Kidney (tissue), 22 donors: ENCODE measurements at places on chromosomes 5 and 9. TPM values are rescaled to one million over a fixed set of nuclear protein-coding genes. Genes with fewer than 3 reads are reported as not detected.
A peak's percentile ranks its signal among the peaks of the same experiment; 100 is the strongest.

GRCh38 chr5:177336603-177337494, 14.6 kb downstream of the LMAN2 start:
- no peak for DNase-seq

DNA sequence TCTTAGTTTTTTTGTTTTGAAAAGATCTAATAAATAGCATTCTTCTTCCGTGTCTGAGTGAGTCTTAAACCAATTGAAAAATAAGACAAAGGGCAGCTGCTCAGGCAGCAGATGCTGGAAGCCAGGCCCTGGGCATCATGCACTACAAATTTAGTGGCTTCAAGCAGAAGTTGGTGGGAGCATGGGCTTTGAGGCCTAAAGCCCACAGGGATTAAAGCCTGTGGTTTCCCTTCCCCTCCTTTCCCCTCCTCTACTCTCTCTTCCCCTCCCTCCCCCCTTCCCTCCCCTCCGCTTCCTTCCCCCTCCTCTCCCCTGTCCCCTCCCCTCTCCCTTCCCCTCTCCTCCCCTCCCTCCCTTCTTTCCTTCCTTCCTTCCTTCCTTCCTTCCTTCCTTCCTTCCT, 20.1 kb upstream of the KIF4B start:
- no peak for DNase-seq

DNA sequence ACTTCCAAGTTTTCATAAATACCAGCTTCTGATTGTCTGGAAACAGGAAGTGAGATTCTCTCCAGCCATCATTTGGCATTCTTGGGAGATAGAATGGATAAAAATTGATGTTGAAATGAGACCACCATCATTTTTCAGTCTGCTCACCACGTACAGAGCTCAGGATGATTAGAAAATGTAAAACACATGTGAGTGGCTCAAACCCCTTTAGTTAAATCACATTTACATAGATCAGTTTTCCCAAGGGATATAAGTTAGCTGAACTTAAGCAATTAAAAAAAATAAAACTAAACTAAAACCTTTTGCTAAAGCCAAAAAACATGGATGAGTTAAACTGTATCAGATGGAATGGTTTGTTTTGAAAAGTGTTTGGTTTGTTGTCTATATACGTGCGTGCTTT, 37.1 kb upstream of the GDNF start:
- DNase-seq, result no peak

- no peak for DNase-seq
Observed at GRCh38 chr9:133813749-133814585, 75.8 kb upstream of the SARDH start.

GRCh38 chr9:117823576-117823975, 119.4 kb downstream of the TLR4 start:
- DNase-seq, result no peak

GRCh38 chr5:39015743-39016586, 58.2 kb downstream of the RICTOR start:
- peak; percentile 13 for DNase-seq

DNA sequence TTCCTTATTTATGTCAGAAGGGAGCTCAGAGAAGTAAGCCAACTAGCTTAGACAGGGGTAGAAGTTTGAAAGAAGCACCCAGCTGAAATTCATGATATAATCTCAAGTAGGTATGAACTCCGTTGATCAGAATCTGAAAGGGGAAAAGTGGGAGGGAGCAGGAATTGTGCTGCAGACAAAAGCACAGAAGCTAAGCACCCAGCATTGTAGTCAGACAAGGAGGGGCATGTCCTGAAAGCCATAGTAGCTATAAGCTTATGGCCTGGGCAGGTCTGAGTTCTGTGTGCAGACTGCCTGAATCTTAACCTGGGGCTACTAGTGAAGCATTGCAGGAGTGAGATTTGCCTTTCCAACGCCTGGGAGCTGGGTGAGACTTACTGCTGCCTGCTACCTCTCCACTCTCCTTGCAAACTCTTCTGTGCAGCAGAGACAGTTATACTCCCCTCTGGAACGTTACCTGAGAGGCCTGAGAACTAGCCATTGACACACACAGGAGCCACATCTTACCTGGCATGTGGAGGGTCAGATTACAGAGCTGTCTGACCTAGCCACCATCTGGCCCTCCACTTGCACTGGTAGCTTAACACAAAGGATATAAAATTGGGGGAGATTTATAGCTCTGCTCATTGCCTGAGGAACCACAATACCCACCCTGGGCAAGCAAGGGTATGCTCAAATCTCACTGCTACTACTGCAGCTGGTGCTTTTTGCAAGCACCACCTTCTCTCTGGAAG, 9.8 kb upstream of the CYLC2 start:
- no peak for DNase-seq

- no peak for DNase-seq
Observed at GRCh38 chr5:68739752-68740151, 354.1 kb upstream of the SLC30A5 start.

DNA sequence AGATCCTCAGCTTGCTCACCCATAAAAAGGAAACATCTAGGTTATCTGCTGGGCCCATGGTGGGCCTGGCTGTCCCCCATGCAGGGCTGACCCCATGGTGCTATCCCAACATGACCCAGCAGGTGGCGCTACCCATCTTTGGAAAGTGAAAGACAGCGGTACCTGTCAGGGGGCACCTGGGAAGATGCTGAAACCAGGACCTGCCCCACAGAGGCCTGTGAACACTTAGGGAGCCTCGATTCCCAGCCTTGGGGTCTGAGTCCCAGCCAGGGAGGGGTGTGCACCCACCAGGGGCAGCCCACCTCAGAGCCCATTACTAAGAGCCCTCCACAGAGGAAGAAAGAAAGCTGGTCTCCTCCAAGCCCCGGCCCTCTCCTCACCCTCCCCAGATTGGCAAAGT, 46.6 kb upstream of the IPPK start:
- peak; percentile 75 for DNase-seq

DNA sequence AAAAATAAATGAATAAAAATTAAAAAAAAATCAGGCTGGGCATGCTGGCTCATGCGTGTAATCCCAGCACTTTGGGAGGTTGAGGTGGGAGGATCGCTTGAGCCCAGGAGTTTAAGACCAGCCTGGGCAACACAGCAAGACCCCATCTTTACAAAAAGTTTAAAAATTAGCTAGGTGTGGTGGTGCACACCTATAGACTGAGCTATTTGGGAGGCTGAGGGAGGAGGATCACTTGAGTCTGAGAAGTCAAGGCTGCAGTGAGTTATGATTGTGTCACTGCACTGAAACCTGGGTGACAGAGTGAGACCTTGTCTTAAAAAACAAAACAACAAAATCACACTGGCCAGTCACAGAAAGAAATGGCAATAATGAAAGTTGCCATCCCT, 3.4 kb upstream of the CNTRL start:
- no peak for DNase-seq

GRCh38 chr5:175088963-175089362, 355.0 kb downstream of the DRD1 start:
- DNase-seq, result no peak

DNA sequence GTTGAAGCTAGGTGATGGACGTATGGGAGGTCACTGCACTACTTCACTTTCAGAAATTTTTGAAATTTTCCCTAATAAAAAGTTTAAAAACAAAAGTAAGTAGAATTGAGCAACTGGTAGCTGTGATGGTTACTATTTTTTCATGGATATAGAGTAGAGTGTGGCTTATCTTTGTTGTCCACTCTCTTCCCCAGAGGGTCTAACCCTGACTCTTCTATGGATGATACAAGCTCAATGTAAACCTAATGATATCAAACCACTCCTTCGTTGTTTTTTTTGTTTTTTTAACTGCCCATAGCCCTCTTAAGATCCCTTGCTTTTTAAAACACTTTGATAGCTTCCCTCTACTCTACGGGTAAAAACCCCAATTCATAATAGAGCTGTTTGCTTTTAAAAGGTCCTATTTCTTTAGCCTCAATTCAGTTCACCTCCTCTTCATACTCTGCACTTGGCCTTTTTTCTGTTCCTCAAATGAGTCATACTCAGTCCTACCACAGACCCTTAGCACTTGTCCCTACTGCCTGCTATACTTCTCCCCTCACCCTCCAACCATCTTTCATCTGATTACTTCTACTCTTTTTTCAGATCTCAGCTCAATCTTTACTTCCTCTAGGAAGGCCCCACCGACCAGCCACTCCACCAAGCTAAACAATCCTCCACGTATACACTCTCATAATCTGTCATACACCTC, 2.6 kb downstream of the HDAC3 start:
- no peak for DNase-seq

DNA sequence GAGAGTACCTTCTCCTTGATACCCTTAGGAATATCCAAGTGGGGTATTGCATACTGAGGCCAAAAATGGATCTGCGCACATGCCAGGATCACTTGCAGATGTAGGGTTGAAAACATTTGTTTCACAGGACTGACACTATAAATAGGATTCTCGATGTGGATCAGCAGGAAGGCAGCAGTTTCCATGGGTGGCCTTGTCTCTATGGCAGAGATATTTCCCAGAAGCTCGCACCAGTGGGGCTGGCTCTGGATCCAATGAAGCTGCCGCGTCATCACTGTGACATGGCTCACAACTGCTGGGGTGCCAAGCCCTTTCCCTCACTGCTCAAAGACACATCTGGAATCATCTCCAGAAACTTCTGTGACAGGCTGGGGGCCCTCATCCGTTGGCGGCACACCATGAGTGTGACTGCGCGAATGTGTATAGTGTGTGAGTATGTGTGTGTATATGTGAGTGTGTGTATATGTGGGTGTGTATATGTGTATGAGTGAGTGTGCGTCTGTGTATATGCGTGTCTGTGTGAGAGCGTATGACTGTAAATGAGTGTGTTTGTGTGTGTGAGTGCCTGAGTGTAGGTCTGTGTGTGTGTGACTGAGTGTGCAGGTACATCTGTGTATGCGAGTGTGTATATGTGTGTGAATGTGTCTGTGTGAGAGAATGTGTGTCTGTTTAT, 182.5 kb downstream of the GAS1 start:
- no peak for DNase-seq

DNA sequence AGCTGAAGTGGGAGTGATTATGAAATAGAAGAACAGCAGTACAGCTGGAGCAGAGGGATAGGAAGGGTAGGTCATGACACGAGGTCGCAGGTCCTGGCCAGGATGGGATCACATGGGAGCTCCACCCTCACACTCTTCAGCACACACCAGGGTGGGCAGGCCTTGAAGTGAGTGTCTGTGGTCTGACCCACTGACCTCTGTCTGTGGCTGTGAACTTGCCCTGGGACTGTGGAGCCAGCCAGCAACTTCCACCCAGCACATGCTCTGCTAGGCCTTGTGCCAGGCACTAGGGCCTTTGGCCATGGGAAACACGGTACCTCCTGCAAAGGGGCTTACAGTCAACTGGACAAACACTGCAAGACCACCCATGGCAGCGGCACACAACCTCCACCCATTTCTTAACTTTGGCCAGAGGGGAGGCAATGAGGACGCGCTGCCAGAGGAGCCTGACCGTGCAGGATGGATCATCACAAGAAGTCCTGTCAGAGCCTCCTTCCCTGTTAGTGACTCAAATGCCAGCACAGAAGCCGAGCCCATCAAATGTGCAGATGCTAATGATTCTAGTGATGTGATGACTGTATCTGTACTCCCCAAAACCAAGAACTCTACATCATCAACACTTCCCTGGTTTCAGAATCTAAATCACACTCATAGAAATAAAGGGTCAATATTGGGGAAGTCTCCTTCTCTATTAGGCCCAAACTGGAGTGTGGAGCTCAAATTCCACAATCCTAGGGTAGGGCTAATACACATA, 113.6 kb downstream of the DPYSL3 start:
- no peak for DNase-seq

GRCh38 chr5:139982157-139982974, 60.7 kb downstream of the NRG2 start:
- DNase-seq, result peak; percentile 91

The TMEM215 gene
- total RNA-seq, result not detected

The CD180 gene
- 3.3 TPM for total RNA-seq

The ENTPD2 gene
- total RNA-seq, result 9.3 TPM

The CBY3 gene
- not detected for total RNA-seq

The COX7C gene
- 461 TPM for total RNA-seq

The FOXD4L3 gene
- not detected for total RNA-seq

The C9orf72 gene
- total RNA-seq, result 16.1 TPM

The ZNG1E gene
- total RNA-seq, result 45.8 TPM

The DDX46 gene
- 39.7 TPM for total RNA-seq

The PHF19 gene
- total RNA-seq, result 17.4 TPM

The TRIM7 gene
- 6.3 TPM for total RNA-seq

The FLT4 gene
- 29.4 TPM for total RNA-seq

The ATP10B gene
- total RNA-seq, result 1.4 TPM
